Stimulated activated CD4-positive, alpha-beta T cell treated with anti-CD3 and anti-CD28 coated beads, Interleukin-1b, Interleukin-23, amount 100 ng/mL, for 4 hours (primary cell): ENCODE measurements at places on chromosomes 11 and 22.

DNA sequence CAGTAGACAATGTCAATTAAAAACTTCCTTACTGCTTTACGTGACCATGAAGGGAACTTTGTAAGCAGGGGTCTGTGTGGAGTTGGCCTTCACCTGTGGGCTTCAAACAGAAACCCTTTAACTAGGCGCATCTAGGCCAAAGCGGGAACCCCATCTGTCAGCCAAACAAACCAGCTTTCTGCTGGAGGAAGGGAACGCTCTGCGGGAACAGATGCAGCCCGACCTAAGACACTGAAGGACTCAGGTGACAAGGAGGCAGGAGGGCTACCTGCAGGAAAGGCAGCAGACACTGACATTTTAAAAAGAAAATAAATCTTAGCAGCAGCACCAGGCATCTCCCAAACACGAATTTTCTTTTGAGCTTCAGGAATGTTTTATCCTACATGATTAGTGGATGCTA is 78.4 kb downstream of the CADM1 start:
- DNase-seq: no peak

DNA sequence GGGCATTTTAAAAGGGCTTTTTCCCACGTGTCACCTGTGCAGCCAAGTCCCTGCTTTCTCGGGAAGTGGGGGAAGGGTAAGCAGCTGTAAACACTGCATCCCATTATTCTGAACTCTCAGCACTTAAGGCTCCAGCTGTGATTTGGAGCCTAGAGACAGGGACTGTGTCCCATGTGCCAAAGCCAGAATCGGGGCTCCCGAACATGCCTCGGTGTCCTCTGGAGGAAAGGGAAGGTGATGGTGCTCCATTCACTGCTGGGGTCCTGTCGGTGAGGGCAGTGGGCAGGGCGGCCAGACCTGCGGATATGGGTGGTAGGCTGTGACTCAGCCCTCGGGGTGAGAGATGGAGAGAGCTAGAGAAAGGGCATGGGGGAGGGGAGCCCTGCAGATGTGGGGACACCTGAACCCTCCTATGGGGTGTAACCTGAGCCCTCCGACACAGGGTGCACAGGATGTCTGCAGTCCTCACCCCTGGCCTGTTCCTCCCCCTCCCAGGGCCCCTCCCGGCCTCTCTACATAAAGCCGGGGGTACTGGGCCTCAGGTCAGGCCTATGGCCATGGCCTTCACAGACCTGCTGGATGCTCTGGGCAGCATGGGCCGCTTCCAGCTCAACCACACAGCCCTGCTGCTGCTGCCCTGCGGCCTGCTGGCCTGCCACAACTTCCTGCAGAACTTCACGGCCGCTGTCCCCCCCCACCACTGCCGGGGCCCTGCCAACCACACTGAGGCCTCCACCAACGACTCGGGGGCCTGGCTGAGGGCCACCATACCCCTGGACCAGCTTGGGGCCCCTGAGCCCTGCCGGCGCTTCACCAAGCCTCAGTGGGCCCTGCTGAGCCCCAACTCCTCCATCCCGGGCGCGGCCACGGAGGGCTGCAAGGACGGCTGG is 31.8 kb downstream of the CAPN1 start:
- DNase-seq: no peak

DNA sequence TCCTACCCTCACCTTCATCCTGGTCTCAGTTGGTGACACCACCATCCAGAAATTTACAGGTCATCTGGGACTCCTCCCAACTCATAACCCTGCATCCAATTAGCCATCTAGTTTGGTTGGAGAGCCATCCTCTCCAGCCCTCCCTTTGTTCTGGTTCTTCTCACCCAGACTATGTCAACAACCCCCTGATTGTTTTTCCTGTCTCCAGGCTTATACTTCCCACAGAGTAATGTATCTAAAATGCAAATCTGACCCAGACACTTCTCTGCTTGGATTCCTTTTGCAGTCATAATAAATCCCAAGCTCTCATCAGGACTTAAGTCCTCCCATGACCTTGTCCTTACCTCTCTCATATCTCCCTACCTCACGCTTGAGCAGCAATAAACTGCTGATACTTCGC is 3.0 kb downstream of the TTC12 start:
- DNase-seq: no peak

- no peak for DNase-seq
Measured at GRCh38 chr11:45144126-45145082, 2.0 kb upstream of the PRDM11 start.

- DNase-seq: no peak
Measured at GRCh38 chr11:47466201-47466600, 17.3 kb upstream of the RAPSN start.

DNA sequence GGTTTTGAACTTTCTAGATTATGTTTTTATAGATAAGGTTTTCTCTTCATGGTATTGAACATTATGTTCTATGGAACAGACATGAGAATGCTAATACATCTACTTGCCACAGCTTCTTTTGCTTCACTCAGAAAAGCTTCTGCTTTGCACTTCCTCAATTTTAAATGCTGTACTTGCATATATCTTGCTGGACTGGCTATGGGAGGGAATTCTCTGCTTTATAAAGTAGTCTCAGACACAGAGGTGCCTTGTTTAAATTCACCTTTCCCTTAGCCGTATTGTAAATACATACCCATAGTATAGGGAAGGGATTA is 173.9 kb downstream of the DDX10 start:
- DNase-seq: no peak

DNA sequence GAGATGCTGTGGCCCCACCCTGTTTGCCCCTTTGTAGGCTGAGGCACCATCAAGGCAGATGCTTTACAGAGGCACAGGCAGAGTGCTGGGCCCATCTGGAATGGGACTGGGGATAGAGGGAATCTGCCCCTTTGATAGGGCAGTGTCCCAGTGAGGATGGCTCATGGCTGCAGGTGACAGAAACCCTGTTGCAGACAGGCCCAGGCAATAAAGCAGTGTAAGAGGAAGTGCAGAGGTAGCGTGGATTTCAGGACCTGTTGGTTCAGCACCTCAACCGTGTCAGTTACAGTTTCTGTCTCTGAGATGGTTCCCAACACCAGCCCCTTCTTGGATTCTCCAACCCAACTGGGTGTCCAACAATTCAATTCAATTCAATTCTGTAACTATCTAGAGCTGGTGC is 25.1 kb downstream of the PRDM11 start:
- DNase-seq: no peak

DNA sequence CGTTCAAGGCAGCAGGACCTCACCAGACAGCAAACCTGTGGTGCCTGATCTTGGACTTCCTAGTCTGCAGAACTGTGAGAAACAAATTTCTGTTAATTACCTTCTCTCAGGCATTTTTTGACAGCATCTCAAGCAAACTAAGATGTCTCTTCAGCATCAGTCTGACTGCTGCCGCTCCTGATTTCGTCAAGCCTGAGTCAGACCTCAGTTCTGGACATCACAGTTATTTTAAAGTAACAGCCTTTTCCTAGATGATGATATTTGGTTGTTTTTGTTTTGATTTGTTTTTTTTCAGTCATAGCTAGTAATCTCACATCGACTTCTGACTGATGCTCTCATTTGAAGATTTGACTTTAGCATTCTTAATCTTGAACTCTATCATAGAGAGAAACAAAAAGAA is 71.9 kb downstream of the BLID start:
- DNase-seq: no peak

- no peak for DNase-seq
Measured at GRCh38 chr11:130806746-130807145, 109.5 kb downstream of the SNX19 start.

- DNase-seq: peak; percentile 55
Measured at GRCh38 chr22:24503137-24503842, 8.2 kb downstream of the UPB1 start.

DNA sequence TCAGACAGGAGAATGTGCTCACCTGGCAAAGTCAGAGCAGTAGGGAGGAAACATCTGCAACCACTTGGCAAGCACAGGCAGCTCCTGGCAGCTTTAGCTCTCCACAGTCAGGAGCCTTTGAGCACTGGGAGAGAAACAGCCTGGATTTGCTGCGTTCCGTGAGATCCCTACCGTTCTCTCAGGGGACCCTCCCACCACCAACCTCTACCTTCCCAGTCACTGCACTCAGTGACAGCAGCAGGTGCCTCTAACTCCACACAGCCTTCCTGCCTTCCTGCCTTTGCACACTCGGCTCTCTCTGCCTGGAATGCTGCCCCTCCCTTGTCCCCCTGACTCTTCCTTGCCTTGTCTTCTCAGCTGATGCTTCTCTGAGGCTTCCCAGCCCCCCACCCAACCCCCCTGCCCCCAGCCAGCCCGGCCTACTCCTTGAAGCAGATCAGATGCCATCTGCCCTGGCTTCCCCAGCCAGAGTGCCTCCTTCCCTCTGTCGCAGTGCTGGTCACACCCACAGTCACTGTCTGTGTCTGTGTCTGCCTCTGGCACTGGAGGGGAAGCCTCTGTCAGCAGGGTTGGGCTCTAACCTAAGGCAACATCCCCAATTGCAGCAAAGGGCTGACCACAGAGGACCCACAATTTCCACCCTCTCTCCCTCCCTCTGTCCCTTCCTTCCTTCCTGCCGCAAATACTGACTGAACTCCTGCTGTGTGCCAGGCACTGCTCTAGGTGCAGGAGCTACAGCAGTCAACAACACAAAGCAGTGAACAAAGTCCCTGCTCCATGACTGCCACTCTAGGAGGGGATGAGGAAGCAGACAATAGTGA is 14.9 kb upstream of the TSKU start:
- no peak for DNase-seq

GRCh38 chr11:34105957-34106504 is 602 bp downstream of the NAT10 start:
- no peak for DNase-seq

GRCh38 chr11:77473801-77474683 is at the start of gene PAK1:
Gene PAK1 (minus strand): TSS chr11:77474094. CDS start chr11:77392520, 81,574 bp downstream.
- DNase-seq: peak; percentile 83

DNA sequence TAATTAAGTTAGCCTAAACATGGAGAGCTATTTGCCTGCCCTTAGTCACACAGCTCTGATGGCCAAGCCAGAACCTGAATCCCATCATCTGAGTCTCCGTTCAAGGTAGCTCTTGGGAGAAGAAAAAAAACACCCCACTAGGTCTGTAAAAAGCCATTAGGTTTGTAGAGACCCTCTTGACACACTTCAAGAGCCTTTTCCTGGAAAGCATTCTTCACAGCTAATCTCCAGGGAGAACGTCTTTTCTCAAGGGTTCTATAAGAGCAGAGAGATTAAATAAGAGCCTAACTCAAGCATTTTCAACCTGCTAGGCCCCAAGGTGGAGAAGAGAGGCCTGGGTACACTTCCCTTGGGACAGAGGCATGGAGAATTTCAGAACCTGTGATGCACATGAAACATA is 61.6 kb upstream of the NAV2 start:
- no peak for DNase-seq
